ENCODE measurements at places on chromosomes 6 and 20. TPM values are rescaled to one million over a fixed set of nuclear protein-coding genes. Genes with fewer than 3 reads are reported as not detected.

The LTA gene
- not detected for total RNA-seq

The GNAS-AS1 gene
- total RNA-seq = 1.1 TPM

The SLC26A8 gene
- total RNA-seq = not detected

The CYP39A1 gene
- 2.3 TPM for total RNA-seq

The CST2 gene
- not detected for total RNA-seq

The SAMD3 gene
- total RNA-seq = 0.96 TPM

The SLC17A1 gene
- total RNA-seq = not detected

The TLDC2 gene
- not detected for total RNA-seq

The ARMH2 gene
- not detected for total RNA-seq

The KPNA5 gene
- 7.2 TPM for total RNA-seq

DNA sequence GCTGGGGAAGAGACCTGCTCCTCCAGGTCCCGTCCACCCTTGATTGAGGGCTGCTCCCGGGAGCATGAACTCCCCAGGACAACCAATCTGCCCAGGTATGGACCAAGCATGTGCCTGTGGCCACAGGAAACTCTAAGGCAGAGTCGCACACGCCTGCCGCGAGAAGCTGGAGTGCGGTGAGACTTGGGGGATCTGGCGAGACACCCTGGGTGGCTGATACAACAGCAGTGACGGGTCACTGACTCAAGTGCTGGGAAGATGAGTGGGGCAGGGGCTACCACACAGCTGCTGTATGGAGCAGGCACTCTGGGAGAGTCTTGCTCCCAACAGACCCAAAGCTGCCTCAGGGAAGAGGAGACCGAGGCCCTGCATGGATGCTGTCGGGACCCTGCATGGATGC lies 40.1 kb downstream of the BFSP1 start:
- no peak for DNase-seq

DNA sequence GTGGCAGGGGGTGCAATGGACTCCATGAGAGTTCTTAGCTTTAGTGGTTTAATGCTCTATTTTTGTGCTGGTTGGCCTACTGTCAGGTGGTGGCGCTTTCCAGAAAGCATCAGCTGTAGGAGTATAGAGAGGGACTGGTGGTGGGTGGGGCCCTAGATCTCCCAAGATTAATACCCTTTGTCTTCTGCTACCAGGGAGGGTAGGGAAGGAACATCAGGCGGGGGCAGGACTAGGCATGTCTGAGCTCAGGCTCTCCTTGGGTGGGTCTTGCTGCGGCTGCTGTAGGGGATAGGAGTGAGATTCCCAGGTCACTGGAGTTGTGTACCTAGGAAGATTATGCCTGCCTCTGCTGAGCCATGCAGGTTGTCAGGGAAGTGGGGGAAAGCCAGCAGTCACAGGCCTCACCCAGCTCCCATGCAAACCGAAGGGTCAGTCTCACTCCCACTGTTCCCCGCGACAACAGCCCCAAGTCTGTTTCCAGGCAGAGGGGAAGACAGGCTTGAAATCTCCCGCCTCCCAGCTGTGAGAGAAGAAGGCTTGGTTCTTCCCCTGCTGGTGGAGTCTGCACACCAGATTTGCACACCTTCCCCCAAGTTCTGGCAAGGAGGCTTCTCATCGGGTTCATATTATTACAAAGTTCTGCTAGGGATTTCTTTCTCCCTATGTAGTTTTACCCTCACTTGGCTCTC lies 46.7 kb upstream of the PKIB start:
- DNase-seq = no peak

DNA sequence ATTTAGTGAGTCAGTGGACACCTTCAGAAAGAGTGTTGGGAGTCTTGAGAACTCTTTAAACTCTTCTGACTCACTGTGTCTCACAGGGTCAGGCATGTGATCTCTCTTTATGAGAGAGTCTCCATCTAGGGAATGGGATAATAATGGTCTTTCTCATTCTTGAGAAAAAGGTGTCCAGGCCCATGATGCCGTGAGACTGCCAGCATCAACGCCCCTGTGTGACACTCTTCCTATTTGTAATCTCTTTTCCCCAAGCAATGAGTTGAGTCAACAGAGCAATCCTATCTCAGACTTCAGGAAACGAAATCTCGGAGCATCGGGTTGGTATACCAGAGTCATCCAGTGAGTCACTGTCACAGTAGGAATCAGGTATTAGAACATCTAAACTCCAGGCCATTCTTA lies 82.3 kb upstream of the BMP2 start:
- peak; percentile 75 for DNase-seq

DNA sequence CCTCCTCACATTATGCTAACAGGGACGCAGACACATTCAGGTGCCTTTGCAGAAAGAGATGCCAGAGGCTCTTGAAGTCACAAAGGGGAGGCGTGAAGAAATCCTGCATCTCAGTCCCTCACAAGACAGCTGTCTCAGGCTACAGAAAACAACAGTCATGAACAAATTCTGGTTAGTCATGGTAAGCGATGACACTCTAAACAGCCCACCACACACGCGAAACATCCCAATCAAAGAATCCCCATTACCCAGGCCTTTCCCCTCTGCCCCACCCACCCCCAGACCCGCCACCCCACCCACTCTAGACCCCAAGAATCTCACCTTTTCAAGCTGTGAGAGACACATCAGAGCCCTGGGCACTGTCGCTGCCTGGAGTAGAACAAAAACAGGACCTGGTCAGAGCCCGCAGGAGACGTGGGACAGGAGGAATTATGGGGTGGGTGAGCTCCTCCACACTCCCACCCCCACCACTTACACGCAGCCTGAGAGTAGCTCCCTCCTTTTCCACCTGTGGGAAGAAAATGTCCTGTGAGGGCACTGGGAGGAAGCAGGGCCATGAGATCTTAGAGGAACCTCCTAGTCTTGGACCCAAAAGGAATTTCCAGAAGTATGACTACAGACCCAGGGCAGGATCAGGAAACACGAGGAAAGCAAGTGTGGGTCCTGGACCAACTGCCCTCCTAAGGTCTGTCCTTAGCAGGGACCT lies 2.7 kb downstream of the HLA-B start:
- no peak for DNase-seq

DNA sequence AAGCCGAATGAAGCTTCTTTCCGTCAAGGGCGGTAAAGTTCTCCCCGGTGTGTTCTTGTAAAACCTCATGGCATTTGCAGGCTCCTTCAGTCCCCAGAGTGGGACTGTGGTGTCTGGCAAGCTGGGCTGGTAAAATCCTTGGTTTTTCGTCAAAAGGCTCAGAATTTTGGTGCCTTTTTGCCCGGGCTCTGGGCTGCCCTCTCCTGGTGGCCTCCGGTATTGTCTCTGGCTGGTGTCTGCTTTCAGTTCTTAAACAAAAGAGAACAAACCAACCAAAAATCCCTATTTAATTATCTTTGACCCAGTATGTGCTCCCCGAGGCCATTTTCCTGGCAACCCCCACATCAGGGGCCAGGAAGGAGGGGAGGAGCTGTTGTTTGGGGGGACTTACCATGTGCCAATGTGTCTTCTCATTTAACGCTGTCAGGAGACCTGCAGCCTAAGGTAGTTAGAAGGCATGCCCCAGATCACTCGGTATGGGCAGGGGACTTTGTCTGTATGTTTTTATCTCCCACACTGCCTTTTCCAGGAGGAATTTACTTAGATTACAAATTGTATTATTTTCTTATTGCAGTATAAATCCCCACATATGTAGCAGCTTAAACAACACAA lies 11.1 kb downstream of the CDH4 start:
- DNase-seq = no peak

DNA sequence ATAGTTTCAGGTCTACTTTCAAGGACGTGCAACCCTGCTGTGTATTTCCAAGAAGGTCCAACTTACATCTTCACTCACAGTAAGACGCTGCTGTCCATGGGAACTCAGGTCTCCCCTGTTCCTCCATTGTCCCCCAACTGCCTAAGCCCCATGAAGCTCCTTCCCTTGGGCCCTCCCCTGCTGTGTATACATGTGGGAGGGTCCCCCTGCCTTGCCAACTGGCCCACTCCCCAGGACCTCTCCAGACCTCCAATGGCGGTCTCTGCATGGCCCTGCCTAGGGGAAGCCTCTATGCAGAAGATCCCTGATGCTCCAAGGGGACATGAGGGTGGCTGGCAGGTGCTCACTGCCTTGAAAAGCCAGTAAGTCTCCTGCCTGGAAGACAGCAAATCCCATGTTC lies 186.7 kb upstream of the CST7 start:
- DNase-seq = no peak

- peak; percentile 74 for DNase-seq
These were observed 274.1 kb downstream of the TFAP2A start for GRCh38 chr6:10140824-10141223.

DNA sequence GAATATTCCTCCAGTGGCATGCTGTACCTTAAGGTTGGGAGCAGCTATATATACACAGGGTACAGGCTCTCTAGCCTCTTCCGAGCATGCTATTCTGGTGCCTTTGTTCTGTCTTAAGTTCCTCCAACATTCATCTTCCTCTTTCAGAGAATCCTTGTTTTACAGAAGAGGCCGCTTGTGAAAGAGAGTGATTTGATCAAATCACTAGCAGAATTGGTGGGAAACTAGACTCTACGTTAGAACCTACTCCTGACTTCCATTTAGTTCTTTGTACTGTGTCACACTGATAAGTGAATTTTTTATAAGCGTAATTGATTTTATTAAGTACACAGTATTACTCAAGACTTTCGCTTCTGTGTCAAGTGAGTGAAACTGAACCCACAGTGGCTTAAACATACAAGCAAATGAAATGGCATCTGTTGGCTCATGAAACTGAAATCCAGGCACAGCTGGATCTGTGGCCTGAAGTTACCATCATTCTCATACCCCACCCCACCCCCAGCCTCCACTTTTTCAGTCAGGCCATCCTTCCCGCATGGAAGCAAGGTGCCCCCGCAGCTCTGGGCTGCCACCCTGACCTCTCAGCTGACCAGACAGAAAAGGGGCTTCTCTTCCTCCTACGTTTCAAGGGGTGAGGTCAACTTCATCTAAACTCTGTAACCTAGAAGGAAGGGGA lies 102.3 kb downstream of the RPP40 start:
- DNase-seq = no peak

DNA sequence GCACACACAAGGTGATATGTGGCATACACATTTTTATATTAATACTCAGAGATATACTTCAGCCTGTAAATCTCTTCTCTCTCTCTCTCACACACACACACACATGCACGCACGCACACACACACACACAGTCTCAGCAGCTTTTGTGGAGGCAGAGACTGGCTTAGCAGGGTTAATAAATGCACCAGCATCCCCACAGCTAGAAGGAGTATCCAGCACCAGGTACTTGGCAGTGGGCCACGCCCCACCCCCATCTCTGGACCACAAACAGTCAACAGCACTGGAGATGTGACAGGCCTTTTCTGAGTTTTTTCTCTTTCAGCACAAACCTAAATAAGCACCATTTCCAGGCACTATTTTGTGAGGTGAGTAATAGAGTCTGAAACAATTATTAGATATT lies 47.3 kb upstream of the LRFN2 start:
- no peak for DNase-seq

DNA sequence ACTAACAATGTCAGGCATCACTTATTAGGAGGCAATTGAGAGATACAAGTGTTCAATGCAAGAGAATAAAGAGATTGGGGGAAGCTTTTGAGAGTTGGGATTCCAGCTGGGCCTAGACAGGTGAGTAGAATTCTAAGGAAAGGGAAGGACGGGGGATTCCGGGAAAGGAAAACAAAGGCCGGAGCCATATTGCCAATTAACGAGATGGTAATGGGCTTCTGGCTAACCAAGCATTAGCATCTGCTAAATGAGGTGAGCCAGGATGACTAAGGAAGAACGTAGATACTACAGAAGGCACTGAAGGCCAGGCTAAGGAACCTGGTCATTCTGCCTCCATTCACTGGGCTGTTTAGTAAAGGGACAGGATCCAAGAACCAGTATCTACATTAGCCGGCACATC lies 10.5 kb downstream of the FYN start:
- DNase-seq = no peak

DNA sequence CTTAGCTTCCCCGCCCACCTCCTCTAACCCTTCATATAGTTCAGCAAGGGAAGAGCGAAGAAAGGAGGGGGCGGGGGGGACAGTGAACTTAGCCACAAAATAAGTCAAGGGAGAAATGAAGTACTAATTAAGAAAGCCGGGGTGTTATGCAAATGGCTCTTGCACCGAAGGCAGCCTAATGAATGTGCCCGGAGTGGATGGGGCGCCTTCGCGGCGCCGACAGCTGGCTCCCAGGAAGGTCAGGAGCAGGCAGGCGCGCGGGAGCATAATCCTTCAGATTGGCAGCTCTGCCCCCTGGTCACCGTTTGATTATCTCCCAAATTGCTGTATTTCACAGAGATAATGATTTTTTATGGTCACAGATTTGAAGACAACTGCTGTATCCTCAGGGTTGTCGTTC lies 395.1 kb downstream of the TFAP2B start:
- no peak for DNase-seq

DNA sequence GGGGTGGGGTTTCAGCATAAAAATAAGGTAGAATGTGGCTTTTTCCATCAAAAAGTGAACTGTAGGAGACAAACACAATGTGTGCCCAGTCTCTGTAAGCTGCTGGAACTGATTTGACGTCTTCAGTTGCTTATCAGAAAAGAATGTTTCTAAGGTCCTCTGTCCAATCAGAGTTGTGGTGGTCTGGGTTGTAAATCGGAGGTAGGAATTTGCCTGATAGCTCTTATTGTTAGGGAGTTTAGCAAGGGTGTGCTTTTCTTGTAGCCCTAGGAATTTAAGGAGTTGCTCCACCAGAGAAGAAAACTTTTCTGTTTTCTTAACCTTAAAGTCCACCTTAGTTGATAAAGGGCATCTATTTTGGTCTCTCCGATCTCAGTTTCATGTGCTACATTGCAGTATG lies 10.4 kb upstream of the SSTR4 start:
- DNase-seq = no peak

DNA sequence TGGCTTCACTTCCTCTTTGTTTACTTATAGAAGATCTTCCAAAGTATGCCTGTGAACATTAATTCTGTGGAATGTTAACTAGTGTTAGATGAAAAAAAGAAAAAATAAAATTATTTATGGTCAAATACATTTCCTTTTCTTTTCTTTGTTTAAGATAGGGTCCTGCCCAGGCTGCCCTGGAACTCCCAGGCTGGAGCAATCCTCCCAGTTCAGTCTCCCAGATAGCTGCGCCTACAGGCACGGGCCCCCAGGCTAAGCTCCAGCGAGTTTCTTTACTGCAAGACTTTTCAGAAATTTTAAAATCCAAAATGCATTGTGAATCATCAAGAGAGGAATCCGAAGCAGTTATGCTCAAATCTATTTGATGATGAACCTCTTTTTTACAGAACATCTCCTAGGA lies 39.3 kb upstream of the IL20RA start:
- DNase-seq = no peak

DNA sequence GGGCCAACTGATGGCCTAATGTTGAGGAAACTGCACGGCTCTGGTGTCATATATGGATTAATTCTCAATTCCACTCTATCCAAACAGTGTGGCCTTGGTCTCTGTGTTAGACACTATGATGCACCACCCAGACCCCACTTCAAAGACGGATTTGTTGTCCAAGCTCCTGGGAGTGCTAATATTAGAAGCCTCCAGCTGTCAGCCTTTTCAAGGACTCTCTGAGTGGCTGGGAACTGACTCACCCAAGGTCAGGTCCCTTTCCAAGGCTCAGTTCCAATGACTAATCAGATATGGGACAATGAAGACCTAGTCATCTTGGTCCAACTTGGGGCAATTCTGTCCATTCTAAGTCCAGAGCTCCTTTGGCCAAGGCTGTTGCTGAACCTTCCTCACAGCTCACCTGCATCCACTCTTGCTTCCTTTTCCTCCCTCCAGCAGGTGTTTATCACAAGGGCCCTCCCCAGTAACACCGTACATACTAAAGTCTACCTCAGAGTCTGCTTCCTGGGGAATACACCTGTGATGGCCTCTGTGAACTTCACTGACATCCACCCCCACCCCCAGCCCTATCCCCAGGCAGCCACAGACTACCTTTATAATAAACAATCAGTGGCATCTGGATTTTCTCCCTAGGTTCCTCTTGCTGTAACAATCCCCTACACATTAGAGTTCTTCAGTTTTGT lies 7.2 kb upstream of the IL20RA start:
- peak; percentile 48 for DNase-seq
